Left kidney (tissue), 8 donors: ENCODE measurements at places on chromosomes 7 and 10.

DNA sequence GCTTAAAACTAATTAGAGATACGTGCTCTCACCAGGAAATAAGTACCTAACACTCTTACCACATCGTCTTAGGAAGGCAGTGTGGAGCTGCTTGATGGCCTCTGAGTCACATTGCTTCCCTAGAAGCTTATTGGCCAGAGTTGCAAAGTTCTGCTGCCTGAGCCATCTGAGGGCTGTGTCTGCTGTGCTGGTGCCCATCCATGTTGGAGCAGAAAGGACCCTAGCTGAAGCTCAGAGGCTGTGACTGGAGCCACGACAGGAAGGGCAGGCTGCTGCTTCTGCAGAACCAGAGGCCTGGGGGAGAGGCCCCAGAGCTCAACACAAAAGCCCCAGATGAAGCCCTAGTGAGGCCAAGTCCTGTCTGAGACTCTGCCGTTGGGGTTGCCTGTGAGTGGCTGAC is 64.8 kb upstream of the IGFBP3 start:
- no peak for DNase-seq

DNA sequence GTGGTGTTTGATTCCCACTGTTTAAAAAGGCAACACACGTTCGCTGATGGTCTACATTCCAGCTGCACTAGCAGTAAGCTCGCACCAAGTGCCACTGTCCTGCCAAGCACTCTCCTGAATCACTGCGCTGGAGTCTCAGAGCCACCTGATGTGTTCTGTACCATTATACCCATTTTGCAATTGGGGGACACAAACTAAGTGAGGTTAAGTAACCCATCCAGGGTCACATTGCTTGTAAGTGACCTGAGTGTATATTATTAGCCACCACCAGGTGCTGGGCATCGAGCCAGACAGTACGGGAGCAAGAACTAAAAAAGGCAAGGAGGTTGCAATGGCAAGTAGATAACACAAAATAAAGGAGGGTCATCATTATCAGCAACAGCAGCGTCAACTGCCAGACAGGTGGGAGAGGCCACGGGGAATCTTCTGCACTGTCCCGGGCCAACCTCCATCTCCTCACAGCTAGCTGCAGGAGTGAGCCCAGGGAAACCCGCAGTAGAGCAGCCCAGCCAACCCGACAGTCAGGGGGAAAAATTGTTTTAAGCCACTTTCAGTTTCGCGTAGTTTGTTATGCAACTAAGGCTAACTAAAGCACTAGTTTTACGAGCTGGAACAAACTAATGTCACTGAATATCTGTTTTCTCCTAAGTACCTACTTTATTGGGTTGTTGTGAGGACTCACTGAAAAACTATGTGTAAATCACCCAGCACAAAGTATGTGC is 712 bp upstream of the CPVL start:
- no peak for DNase-seq

DNA sequence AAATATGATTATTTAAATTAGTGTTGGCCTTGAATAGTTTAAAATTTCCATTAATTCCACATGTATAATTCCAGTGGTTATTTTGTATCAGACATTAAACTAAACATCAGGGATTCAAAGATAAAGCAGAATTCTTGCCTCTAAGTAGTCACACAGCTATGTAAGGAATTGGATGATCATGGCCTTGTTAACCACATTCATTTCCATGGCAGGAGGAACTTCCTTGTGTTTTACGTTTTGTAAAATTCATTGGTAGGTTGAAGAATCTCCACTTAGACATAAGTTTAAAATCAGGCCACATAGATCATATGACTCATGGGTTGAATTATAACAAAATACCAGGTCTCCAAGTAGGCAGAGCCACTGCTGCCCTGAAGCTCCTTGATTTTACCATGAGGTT is 289.7 kb downstream of the PLXDC2 start:
- DNase-seq, result no peak

DNA sequence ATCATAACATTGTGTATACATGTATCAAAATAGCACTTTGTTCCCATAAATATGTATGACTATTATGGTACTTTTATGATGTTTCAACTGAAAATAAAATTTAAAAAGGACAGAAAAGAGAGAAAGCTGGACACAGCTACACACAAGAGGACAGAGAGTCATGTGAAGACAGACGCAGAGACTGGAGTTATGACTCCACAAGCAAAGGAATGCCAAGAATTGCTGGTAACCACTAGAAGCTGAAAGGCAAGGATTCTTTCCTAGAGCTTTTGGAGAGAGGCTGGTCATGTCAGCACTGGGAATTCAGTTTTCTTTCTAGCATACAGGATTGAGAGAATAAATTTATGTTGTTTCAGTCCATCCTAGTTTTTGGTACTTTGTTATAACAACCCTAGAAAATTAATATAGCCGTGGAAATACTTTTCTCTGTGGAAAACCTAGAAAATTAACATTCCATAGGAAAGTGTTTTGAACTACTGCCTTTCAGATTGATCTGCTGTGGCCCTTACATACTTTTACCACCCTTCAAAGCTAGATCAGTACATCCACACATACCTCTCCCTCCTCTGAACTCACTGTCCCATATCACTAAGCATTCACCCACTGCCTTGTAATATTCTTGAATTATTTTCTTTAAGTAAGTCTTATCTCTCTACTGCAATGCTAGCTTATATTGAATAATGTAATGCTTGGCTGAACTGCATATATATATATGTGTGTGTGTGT is 575.3 kb downstream of the IPMK start:
- no peak for DNase-seq

DNA sequence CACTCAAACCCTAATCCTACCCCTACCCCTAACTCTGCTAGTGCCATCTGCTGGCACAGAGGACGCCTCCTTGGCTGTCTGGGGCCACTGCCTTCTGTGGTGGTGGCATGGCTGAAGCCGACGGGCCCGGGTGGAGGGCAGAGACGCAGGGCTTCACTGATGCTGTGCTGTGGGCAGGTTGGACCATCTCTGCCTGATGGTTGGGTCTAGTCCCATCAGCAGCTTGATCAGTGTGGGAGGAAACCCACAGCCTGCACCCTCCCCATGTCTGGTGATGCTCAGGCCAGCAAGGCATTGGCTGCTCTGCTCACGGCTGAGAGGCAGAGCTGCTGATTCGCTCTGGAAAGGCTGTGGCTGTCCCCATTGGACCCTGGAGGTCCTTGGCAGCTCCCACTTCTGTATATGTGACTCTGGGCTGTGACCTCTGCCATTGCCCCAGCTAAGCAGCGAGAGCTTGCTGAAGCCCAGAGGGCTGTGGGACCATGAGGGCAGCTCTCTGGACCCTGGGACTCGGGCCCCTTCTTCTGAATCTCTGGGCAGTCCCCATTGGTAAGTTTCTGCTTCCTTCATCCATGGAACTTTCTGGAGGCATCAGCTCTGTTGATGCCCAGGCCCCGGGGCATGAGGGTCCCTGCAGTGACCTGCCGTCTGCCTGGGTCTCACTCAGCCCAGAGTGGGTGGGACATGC is at the start of gene SCART1:
SCART1 (plus strand) TSS at position 430 of the 688 bp plus-strand sequence; CDS start at position 483, 53 bp downstream.
- DNase-seq, result no peak
